ENCODE measurements at places on chromosomes 2 and 18.

DNA sequence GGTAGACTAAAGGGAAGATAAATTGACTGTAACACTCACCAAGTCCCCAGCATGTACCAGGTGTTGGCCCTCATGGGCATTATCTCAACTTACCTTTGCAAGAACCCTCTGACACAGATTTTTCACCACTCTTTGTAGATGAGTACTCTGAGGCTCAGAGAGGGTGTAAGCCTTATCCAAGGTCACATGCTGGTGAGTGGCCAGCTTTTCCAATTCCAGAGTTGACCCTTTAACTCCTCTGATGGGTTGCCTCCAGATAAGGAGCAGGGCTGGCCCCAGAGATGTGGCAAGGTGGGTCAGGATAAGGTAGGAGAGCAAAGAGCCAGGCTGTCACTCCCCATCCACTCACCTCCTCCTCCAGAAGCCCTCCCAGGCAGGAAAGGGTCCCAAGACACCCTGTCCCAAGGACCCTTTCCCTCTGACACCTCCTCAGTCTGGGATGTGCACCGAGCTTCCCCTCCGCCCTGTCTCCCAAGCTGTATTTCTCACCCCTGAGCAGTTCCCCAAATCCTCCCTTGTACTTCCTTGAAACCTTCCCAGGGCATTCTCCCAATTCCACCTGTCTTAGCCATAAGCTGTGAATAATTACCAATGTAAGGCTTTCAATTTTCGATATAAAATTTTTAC is 165.9 kb downstream of the ZFP36L2 start:
- no peak for DNase-seq

GRCh38 chr2:206824087-206824618 is 58.7 kb downstream of the FASTKD2 start:
- DNase-seq, result no peak

DNA sequence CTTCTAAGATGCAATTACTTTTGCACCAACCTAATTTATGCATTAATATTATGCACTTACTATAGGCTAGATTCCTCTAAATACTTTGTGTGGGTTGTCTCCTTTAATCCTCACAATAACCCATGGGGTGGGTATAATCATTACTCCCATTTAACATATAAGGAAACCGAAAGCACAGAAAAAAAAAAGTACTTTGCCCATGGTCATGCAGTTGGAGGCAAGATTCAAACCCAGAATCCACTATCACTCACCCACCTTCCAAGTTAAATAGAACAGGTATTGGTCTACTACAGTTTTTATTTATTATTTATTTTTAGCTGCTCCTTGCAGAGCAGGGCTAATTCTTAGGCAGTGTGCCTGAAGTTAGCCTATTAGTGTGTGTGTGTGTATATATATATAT is 76.6 kb upstream of the FZD7 start:
- DNase-seq, result no peak

- no peak for DNase-seq
Observed at GRCh38 chr2:207269038-207269437, 103.3 kb upstream of the KLF7 start.

- DNase-seq, result no peak
Observed at GRCh38 chr18:58186258-58186948, 142.4 kb downstream of the NEDD4L start.

DNA sequence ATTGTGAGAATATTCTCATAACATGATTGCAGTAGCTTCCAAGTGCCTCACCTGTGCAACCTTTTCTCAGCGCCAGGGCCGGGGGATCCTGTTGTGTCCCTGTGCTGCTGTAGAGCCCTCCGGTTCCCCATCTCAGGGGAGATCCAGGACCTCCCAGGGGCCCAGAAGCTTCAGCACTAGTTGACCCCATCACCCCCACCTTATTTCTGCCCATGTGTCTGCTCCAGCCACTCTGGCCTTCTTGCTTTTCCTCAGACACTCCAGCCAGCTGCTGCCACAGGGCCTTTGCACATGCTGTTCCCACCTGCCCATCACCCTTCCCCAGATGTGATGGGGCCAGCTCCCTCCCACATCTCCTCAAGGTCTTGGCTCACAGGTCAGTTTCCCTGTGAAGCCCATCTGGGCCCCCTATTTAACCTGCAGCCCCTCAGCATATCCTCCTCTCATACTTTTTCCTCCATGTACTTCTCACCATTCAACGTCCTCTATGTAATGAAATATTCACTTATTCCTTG is 226.5 kb downstream of the SEPTIN10 start:
- no peak for DNase-seq

GRCh38 chr2:170227507-170227947 is 49.6 kb downstream of the MYO3B start:
- no peak for DNase-seq

- DNase-seq, result no peak
Observed at GRCh38 chr18:44781886-44782285, 101.2 kb downstream of the SETBP1 start.

DNA sequence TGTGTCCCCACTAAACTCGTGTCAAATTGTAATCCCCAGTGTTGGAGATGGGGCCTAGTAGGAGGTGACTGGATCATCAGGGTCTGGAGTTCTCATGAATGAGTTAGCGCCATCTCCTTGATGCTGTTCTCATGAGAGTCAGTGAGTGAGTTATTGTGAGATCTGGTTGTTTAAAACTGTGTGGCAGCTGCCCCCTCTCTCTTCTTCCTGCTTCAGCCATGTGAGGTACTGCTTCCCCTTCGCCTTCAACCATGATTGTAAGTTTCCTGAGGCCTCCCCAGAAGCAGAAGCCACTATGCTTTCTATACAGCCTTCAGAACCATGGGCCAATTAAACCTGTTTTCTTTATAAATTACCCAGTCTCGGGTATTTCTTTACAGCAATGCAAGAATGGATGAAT is 50.4 kb downstream of the AP1S3 start:
- no peak for DNase-seq

DNA sequence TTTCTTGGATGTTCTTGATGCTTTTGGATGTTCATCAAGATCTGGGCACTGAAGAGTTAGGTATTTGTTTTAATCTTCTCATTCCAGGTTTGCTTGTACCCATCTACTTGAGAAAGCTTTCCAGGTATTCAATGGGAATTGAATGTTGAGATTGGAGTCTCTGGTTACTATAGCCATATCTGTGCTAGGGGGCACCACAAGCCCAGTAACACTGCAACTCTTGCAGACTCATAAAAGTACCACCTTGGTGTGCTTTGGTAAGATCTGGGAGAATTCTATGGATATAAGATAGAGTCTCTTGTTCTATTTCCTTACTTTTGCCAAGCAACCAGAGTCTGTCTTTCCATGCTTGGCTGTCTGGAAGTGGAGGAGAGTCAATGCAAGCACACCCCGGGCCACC is 518.9 kb upstream of the VRK2 start:
- DNase-seq, result no peak

- DNase-seq, result no peak
Observed at GRCh38 chr2:241859436-241860183, 916 bp upstream of the PDCD1 start.

GRCh38 chr2:25065768-25066167 is 23.9 kb downstream of the EFR3B start:
- no peak for DNase-seq

All from A549 (cell line).